NCI-H2081 (cell line): ENCODE measurements at places on chromosomes 16 and 17.

DNA sequence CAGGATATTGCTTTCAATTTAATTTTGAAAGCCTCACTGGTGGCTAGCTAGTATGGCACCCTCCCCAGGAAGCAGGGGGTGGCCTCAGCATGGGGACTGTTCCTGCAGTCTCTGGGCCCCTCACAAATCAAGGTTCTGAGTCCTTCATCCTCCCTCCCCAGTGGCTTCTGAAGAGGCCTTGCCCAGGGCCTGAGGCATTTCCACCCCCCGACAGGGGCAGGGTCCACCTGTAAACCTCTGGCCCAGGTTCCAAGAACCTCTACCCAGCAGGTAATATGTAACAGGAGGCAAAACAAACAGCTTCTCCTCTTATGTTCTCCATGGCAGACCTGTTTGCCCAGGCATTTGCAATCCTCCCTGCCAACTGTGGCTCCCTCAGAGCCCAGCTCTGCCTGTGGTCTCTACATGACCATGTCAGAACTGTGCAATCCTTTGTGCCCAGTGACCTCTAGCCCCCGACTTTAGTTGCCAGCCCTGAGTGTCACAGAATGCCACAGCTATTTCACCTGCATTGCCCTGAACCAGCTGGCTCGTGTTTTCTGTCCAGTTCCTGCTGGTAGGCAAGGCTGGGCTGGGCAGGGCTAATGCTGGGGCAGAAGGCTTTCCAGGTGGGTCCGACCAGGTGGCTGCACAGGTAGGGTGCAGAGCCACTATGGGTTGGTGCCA is 14.3 kb downstream of the ACSF2 start:
- peak; percentile 77 for DNase-seq

- DNase-seq: no peak
Measured at GRCh38 chr17:37211136-37211535, 164.6 kb upstream of the C17orf78 start.

DNA sequence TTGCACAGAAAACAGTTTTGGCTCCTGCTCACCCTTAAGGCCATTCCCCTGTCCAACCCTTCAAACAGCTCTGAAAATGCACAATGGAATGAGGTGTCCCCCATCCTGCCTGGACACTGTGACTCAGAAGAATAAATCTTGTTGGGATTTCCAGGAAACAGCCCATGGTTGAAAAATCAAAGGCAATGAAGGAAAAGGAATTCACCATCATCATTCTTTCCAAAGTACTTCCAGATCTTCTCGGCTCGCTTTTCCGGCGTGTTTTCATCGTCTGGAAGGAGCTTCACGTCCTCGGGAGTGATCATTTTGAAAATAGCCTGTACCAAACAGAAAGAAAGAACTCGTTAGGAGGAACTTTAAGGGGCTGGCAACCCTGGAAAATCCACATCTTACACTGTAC is 4.3 kb downstream of the RCVRN start:
- no peak for DNase-seq

DNA sequence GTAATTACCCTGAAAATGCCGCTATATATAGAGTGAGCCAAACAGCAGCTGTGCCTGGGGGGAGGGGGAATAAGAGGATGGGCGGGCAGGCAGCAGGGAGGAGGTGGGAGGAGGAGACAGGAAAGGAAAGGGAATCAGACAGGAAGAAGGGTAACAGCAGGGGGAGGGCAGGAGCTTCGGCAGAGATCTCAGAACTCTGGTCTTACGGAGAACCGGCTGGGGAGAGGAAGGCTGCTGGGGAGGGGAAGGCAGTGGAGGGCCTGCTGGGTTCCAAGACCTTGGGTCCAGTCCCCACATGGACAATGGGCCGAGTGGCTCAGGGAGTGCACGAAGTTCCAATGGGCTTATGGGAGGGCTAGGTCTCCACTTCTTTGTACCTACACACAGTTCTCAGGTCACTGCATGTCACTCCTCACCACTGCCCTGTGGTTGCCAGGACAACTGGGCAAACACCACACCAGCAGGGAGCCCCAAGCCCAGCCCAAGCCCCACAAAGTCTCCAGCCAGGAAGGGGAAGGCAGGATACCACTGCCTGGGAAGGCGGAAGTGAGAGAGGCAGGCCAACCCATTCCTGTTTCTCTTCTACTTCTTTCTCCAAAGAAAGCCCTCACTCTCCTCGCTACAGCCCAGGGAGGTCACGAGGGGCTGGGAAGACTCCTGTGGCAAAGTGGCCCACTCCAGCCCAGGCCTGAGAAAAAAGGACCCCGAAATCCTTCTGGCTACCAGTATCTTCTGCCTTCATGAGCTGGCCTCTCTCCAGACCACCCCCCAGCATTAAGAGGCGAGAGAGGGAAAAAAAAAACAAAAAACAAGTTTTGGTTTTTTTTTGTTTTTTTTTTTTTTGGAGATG is 25.3 kb downstream of the G6PC3 start:
- peak; percentile 92 for DNase-seq

DNA sequence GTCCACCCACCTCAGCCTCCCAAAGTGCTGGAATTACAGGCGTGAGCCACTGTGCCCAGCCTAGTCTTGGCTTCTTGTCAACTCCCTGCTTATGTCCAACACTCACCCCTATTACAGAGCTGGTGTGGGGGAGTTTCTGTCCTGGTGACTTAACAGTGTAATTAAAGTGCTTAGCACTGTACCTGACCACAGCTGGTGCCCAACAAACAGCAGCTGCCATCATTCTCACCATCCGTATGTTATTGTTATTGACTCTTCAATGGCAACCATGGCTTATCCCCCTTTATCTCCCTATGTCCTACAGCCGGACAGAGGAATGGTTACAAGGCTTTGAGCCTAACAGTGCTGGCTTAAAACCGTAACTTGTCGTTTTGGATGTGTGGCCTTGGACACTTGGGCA is 17.0 kb upstream of the BRCA1 start:
- DNase-seq: no peak

GRCh38 chr16:5033256-5034166 is at the start of gene NAGPA:
Gene NAGPA (minus strand): TSS chr16:5033935. CDS start chr16:5033914, 21 bp downstream.
- DNase-seq: peak; percentile 75

GRCh38 chr16:72857834-72858664 is 189.9 kb downstream of the ZFHX3 start:
- no peak for DNase-seq

DNA sequence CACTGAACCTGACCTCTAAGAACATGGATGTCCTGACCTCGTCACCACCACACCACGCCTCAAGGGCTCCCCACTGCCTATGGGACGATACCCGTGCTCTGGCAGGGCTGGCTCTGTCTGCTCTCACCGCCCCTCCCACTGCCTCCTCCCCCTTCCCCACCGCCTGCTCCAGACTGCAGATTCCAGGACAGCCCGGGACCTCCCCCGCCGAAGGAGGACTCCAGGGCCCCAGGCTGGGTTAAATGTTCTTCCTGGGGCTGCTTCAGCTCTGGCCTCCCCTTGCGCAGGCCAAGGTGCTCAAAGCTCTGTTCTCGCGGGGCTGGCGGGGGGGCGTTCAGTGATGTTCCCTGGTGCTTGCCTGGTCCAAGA is 3.1 kb downstream of the NPW start:
- DNase-seq: no peak

- peak; percentile 18 for DNase-seq
Measured at GRCh38 chr17:58412961-58413586, 4.3 kb downstream of the RNF43 start.

GRCh38 chr16:30922420-30922959 is 882 bp upstream of the FBXL19 start:
- peak; percentile 98 for DNase-seq

- no peak for DNase-seq
Measured at GRCh38 chr16:83138976-83139690, 512.4 kb downstream of the CDH13 start.

DNA sequence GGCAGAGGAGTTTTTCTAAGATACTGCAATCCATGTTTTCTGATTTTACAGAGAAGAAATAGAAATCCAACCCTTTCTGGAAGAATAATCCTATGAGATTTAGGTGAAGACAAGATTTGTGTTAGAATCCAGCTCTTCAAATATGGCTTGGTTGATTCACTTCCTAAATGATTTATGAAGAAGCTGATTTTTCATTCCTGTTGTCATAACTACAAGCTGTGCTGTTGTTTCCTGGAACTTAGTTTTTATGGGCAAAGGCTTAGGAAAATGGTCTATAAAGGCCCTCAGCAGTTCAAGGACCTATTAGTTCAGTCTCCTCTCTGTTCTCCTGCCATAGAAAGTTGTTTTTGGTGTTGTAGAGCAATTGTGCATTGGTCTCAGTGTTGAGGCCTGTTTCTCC is 174.2 kb upstream of the FAM20A start:
- DNase-seq: no peak

GRCh38 chr16:89017543-89018281 is 40.7 kb upstream of the CBFA2T3 start:
- no peak for DNase-seq

GRCh38 chr17:38745545-38745944 is 2.6 kb downstream of the PCGF2 start:
- peak; percentile 73 for DNase-seq

DNA sequence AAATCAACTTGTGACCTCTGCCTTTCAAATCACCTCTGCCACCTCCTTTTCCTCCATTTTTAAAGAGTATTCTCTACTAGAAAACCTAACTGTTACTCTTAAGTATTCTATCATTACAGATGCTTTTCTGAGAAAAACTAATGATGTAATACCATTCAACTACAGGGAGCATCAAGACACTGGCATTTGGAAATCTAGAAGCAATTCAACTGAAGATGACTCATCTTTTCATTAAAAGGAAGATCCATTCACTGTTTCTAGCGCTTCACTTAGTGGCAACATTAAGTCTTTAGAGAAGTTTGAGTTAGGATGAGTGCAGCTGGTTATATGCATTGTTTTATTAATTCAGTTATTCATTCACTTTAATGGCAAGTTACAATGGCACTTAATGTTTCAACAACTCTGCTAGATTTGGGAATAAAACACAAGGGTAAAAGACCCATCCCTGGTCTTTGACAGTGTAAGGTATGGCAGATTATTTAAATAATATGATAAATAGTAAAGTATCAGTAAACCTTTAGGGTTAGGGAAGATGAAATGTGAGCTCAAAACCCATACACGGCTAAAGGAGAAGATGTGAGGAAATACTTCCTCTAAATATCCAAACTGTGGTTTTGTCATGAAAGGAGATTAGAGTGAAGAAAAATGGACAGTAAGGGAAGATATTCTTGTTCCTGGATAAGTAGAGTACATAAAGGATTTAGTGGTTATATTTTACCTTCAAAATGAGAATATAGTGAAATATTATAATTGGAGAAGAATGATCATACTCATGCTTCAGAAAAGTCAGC is 61.7 kb downstream of the KCNJ2 start:
- DNase-seq: no peak

DNA sequence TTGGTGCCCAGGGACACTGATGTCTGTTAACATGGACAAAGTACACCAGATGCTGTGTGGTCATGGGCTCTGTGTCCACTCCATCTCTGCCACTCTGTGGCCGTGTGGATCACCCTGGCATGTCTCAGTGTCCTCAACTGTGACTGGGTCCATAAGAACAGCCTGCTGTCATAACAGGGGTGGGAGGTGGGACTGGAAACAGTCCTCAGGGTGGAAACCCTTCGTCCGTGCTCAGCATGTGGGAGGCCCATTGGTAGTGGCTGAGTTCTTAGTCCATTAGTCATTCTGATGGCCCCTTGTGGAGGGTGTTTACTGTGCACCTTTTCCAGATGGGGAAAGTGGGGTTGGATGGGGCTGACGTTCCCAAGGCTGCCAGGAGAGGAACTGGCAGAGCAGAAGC is 12.8 kb downstream of the FLYWCH2 start:
- DNase-seq: no peak

DNA sequence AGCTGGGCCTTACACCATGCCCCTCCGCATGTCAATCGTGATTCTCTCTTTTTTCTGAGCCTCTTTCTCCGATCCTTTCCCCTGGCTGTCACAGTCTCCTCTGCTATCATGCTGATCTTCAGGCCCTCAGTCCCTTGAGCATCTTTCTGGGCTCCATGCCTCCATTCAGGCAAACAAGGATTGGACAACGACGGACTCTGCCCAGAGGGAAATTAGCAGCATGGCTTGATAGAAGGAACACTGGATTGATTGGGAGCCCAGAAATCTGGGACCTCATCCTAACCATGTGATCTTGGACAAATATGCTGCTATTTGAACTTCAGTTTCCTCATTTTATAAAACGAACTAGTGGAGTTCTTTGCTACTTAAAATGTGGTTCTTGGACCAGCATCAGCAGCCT is 19.6 kb upstream of the PHF12 start:
- DNase-seq: no peak

DNA sequence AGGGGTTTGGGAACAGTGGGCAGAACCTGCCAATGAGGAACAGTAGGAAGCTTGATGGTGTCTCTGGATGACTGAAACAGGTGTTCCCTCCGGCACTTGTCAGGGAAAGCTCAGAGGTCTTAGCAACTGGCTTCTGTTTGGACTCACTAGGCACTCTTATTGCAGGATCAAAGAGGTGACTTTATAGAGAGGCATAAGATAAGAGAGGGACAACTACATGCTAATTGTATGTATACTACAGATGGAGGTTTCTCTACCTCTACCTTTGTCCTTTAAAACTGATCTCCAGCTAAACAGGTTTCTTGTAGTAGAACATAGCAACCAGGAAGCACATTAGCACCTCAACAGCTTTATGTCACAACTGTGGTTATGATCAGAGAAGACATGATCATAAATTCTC is 7.6 kb downstream of the CNTD1 start:
- DNase-seq: no peak

DNA sequence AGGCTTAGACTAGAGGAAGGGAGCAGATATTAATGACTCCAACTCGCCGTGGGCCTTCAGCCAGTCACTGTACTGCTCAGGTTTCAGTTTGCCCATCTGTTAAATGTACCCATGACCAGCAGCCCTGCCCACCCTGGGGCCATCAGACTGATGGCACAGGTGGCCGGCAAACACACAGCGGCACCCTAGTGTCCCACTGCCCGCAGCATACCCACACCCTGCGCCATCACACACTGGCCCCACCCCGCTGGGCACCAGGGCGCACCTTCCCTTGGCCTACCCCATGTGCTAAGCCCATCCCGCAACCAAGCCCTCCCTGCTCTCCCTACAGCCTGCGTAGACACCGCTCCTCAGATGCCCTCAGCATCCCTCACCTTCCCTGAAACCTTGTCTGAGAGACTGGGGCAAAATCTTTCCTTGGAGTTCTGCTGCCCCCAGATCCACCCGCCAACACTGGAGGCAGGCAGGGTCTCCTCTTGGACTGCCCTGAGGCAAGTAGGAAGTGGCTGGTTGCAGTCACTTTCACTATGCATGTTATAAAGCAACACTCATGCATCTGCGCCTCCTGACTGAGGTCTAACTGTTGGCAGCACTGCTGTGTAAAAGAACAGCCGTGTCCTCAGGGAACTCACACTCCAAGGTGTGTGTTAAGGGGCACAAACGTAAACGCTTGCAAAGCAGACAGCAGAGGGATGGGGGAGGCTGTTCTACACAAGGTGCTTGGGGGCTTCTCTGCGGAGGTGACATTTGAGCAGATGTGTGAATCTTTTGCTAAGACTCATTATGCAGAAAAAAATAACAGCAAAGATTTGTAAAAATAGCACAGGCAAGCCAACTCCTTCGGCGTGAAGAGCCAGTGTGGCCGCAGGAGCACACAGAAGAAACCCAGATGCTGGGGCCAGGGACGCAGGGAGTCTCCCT is 6.7 kb upstream of the BCAR1 start:
- no peak for DNase-seq

- no peak for DNase-seq
Measured at GRCh38 chr17:82527898-82528297, 8.4 kb downstream of the FOXK2 start.

GRCh38 chr16:75219838-75220237 is 1.1 kb downstream of the CTRB1 start:
- DNase-seq: no peak
